CD4-positive, alpha-beta memory T cell (primary cell): ENCODE measurements at places on chromosomes 13 and 19.

DNA sequence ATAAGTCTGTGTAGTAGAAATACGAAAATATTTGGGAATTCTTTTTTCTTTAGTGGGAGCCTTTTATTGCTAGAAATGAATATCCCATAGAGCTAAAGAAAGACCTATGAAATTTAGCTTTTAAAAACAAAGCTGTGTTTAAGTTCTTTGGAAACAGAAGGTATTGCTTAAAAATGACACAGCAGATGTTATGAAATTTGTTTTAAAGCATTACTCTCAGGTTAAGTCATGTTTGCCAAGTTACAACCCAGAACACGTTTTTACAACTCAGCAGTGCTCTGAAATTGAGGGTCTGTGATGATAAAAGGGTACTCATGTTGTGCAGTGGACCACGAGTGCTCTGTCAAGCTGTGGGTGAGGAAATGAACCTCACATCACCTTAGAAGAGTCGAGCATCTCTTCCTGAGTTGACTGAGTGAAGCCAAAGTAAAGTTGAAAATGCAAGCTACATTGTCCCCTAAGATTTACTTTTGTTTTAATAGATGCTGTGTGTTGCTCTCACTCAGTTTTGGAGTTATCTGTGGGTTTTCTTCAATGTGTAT lies 161.1 kb downstream of the SHISA2 start:
- no peaks in the 10 kb centered on the region for H3K36me3 ChIP-seq
- H3K4me1 ChIP-seq = peaks cover 15% of the 10 kb centered on the region
- H3K4me3 ChIP-seq = no peak overlapping the region
- DNase-seq = no peak

DNA sequence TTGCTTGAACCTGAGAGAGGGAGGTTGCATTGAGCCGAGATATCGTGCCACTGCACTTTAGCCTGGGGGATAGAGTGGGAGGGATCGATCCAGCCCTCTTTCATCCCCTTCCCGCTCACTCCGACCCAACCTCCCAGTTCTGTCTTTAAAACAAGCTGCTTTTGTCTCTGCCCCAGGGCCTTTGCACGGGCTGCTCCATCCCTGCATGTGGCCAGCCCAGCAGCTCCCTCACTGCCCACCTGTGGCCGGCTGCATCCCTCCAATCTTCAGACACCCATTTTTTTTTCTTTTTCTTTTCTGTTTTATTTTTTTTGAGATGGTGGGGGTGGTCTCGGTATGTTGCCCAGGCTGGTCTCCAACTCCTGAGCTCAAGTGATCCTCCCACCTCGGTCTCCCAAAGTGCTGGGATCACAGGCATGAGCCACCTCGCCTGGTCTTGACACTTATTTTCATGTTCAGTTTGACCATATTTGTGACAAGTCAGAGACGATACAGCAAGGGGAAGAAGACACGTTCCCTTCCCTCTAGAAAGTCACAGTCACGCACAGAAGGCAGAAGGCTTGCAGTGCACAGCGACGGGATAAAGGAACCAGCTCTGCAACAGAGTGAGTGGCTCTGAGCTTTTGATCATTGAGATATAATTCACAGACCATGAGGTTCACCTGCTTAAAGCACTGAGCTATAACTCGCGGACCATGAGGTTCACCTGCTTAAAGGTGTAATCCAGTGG lies 31.8 kb downstream of the EFNA2 start:
- H3K36me3 ChIP-seq = no peaks in the 10 kb centered on the region
- H3K27me3 ChIP-seq = peaks cover 2% of the 10 kb centered on the region
- H3K27ac ChIP-seq = no peak overlapping the region
- no peaks in the 10 kb centered on the region for H3K4me1 ChIP-seq
- DNase-seq = no peak

GRCh38 chr13:54449922-54450321 lies 1421.3 kb downstream of the OLFM4 start:
- no peaks in the 10 kb centered on the region for H3K27me3 ChIP-seq
- no peaks in the 10 kb centered on the region for H3K4me1 ChIP-seq

GRCh38 chr19:32201636-32202051 lies 143.8 kb upstream of the ZNF507 start:
- no peaks in the 10 kb centered on the region for H3K27me3 ChIP-seq
- H3K4me3 ChIP-seq = no peak overlapping the region
- no peaks in the 10 kb centered on the region for H3K36me3 ChIP-seq
- H3K4me1 ChIP-seq = peaks cover 4% of the 10 kb centered on the region
- DNase-seq = no peak

GRCh38 chr19:11264452-11265176 lies 2.3 kb upstream of the DOCK6 start:
- H3K27ac ChIP-seq = no peak overlapping the region
- H3K27me3 ChIP-seq = peaks cover 22% of the 10 kb centered on the region
- no peaks in the 10 kb centered on the region for H3K4me1 ChIP-seq
- no peak for DNase-seq

GRCh38 chr19:44577566-44577874 lies 35.8 kb upstream of the IGSF23 start:
- H3K27me3 ChIP-seq = no peaks in the 10 kb centered on the region
- no peak for DNase-seq
- H3K4me3 ChIP-seq = no peak overlapping the region
- no peaks in the 10 kb centered on the region for H3K4me1 ChIP-seq
- no peaks in the 10 kb centered on the region for H3K36me3 ChIP-seq

GRCh38 chr13:103694471-103694870 lies 628.3 kb upstream of the SLC10A2 start:
- DNase-seq = no peak
- H3K4me1 ChIP-seq = no peaks in the 10 kb centered on the region
- H3K4me3 ChIP-seq = no peak overlapping the region
- no peaks in the 10 kb centered on the region for H3K36me3 ChIP-seq
- H3K27me3 ChIP-seq = no peaks in the 10 kb centered on the region
- no peak overlapping the region for H3K27ac ChIP-seq

- DNase-seq = no peak
- no peak overlapping the region for H3K4me3 ChIP-seq
- H3K36me3 ChIP-seq = no peaks in the 10 kb centered on the region
- H3K27ac ChIP-seq = no peak overlapping the region
- no peaks in the 10 kb centered on the region for H3K27me3 ChIP-seq
Measured at GRCh38 chr13:83007226-83007625, 875.0 kb downstream of the SLITRK1 start.

- no peak for DNase-seq
- H3K27me3 ChIP-seq = no peaks in the 10 kb centered on the region
Measured at GRCh38 chr13:39895254-39895653, 239.8 kb downstream of the COG6 start.

DNA sequence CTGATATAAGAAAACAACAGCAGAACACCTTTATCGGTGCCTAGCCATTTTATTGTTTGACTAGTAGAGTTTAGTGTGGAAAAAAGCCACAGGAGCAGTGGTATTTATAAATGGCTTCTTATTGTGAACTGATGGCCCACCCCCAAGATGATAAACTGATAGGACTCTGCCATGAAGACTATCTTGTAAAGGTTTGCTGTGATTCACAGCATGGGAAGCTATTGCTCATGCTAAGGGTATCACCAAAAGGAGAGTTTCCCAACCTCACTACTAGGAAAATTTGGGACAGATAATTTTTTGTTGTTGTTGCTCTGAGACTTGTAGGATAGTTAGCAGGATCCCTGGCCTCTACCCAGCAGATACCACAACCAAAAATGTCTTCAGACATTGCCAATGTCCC lies 12.0 kb upstream of the SLC7A1 start:
- H3K4me1 ChIP-seq = no peaks in the 10 kb centered on the region
- no peaks in the 10 kb centered on the region for H3K27me3 ChIP-seq
- no peak overlapping the region for H3K4me3 ChIP-seq
- DNase-seq = no peak

GRCh38 chr19:29105629-29106292 lies 107.2 kb downstream of the UQCRFS1 start:
- no peaks in the 10 kb centered on the region for H3K4me1 ChIP-seq
- H3K4me3 ChIP-seq = no peak overlapping the region
- no peaks in the 10 kb centered on the region for H3K36me3 ChIP-seq
- no peak for DNase-seq
- no peaks in the 10 kb centered on the region for H3K27me3 ChIP-seq

DNA sequence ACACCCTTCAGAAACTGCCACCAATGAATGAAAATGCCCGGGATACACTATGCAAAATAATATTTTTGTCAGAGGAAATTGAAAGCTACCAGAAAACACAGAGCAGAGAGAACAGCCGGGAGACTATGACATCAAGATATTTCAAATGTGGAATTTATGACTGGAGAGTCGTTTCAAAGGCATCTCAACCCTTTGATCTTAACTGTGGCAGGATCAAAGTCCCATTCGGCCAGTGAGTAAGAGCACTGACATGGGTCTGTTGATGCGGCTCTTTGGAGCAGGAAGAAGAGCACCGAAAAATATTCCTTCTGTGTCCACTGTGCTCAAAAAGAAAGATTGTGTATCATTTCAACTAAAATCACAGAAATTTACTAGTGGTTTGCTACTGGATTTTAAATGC lies 201.9 kb downstream of the RFC3 start:
- H3K27me3 ChIP-seq = no peaks in the 10 kb centered on the region
- H3K27ac ChIP-seq = no peak overlapping the region
- DNase-seq = no peak
- H3K4me3 ChIP-seq = no peak overlapping the region

DNA sequence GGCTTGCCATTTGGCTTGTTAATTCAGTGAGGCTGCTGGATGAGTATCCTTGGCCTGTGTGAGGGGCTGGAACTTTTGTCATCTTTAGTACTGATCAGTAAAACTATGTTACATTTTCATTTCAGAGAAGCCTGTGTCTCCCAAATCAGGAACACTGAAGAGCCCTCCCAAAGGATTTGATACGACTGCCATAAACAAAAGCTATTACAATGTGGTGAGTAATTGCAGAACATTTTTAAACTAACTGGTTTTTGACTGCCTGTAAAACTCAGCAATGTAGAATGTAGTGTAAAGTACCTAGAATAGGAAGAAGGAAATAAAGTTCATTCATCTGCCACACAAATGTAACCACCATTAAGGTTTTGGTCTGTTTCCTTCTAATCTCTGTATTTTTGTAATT lies 87.4 kb upstream of the TEX29 start:
- no peaks in the 10 kb centered on the region for H3K4me1 ChIP-seq
- no peak for DNase-seq
- peaks cover 14% of the 10 kb centered on the region for H3K36me3 ChIP-seq
- H3K27ac ChIP-seq = no peak overlapping the region
- H3K4me3 ChIP-seq = no peak overlapping the region
- H3K27me3 ChIP-seq = no peaks in the 10 kb centered on the region
